ENCODE measurements at places on chromosomes 7 and 10.
A peak's percentile ranks its signal among the peaks of the same experiment; 100 is the strongest.

DNA sequence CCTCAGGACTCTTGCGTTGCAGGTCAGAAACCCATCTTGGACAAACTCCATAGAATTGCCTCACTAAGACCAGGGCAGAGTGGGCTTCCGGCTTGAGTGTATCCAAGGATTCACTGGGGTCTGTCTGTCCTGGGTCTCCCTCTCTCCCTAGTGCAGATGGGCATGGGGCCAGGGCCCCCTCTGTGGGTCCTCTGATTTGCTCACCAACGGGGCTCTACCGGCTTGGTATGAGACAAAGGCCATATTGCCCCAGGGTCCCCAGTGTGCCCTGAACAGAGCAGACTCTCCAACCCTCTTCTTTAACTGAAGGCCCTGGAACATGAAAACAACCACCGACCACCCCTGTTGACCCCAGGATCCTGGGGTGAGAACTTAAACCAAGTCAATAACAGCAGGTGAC, 68.2 kb upstream of the CHST15 start:
- no peak overlapping the region for H3K4me3 ChIP-seq
- DNase-seq: no peak
- no peak overlapping the region for H3K27ac ChIP-seq
- peaks cover 3% of the 10 kb centered on the region for H3K27me3 ChIP-seq
- peaks cover 13% of the 10 kb centered on the region for H3K4me1 ChIP-seq

DNA sequence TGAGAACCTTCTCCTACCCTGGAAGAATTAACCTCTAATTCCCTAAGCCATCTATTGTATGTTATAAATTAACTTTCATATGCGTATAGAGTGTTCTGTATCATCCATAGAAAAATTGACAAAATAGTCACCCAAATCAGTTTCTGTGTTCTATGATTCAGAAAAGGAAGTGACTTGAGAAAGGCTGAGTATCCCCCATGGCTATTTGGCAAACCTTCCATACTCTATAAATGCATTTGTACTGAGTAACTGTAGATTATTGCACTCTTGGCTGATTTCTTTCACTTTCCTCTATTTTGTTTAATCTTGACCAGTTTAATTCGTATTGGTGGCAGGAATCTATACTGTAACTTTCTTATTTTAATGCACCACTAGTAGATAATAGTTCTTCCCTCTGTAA, 182.2 kb downstream of the HTR7 start:
- peaks cover 16% of the 10 kb centered on the region for H3K4me1 ChIP-seq
- no peak overlapping the region for H3K27ac ChIP-seq
- peak; percentile 36 for DNase-seq

DNA sequence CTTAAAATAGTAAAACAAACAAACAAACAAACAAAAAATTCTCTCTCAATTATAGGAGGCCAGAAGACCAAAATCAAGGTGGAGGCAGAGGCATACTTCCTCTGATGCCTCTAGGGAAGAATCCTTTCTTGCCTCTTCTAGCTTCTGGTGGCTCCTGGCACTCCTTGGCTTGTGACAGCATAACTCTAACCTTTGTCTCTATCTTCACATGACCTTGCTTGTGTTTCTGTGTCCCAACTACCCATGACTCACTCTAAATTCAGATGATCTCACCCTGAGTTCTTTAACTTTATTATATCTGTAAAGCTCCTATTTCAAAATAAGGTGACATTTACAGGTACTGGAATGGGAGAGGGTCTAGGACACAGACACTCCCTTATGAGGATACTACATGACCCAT, 88.3 kb upstream of the ANTXRL start:
- no peaks in the 10 kb centered on the region for H3K36me3 ChIP-seq
- no peak overlapping the region for H3K4me3 ChIP-seq
- no peak for DNase-seq
- H3K27me3 ChIP-seq: peaks cover 14% of the 10 kb centered on the region

GRCh38 chr10:115950320-115950719, 322.7 kb downstream of the GFRA1 start:
- no peak overlapping the region for H3K4me3 ChIP-seq
- no peaks in the 10 kb centered on the region for H3K36me3 ChIP-seq
- no peaks in the 10 kb centered on the region for H3K27me3 ChIP-seq
- no peak for DNase-seq
- H3K27ac ChIP-seq: peak overlapping the region; percentile 29
- peaks cover 78% of the 10 kb centered on the region for H3K4me1 ChIP-seq

- H3K36me3 ChIP-seq: peaks cover 41% of the 10 kb centered on the region
- no peak for DNase-seq
- H3K27me3 ChIP-seq: no peaks in the 10 kb centered on the region
- peaks cover 60% of the 10 kb centered on the region for H3K4me1 ChIP-seq
- no peak overlapping the region for H3K27ac ChIP-seq
Measured at GRCh38 chr7:35817181-35817580, 16.3 kb downstream of the SEPTIN7 start.

DNA sequence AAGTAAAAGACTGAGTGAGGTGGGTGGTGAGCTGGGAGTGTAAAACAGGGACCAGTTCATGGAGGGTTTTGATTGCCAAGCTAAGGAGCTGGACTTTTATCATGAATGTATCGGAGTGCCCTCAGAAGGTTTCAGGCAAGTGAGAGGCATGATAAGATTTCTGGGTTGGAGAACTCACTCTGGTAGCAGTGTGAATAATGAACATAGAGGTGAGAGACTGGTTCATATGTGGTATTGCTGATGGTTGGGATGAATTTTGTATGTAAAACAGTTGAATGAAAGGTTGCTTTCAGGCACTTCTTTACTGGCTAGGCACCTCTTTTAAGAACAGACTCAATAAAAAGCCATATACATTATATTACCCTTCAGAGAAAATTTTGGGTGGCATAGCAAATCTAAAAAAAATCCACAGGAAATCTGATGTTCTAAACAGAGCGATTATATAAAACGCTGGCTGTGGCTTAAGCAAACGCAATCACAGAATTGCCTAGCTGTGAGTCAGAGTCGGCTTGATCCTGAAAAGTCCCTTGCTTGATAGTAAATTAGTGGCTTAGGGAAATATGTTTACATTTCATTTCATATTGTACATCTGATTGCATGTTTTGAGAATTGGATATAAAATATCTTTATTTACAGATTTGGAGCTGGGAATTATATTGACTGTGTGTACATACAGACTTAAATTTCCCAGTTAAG, 92.9 kb upstream of the HDAC9 start:
- no peaks in the 10 kb centered on the region for H3K27me3 ChIP-seq
- peaks cover 65% of the 10 kb centered on the region for H3K4me1 ChIP-seq
- no peaks in the 10 kb centered on the region for H3K36me3 ChIP-seq
- DNase-seq: peak; percentile 62
- peak overlapping the region; percentile 86 for H3K27ac ChIP-seq

DNA sequence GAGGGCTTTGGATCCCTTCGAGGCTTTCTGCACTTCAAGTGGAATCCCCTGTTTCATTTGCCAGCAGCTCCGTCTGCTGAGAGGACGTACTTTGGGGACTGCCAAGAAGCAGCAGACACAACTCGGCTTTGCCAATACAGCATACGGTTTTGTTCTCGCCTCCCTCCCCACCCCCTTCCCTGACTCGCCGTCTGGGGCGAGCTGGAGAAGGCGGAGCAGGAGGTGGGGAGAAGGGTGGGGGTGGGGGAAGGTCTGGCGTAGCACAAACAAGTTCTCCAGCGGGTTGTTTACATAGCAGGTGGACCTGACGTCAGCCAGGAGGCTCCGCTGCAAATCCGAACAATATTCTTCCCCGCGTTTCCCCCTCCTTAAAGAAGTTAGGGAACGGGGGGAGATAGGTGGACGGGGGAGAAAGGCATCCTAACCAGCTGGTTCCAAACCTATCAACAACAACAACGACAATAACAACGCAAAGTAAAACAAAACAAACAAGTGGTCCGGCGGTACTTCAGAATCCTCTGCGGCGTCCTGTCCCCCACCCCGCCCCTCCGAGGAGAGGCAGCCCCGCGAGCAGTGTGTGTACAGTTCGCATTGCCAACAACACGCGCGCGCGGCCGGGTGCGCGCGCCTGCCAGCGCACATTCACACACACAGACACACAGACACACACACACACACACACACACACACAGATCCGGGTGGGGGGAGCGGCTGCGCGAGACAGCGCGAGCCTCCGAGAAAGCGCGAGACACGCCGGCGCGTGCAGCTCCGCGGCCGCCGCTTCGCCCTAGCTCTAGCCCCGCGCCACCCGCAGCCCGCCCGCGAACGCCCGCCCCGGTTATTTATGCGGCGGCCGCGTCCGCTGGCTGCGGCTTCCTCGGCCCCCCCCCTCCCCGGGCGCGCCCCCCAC, 167.0 kb upstream of the PPP1R3A start:
- H3K36me3 ChIP-seq: no peaks in the 10 kb centered on the region
- DNase-seq: peak; percentile 25
- H3K4me1 ChIP-seq: peaks cover 28% of the 10 kb centered on the region
- H3K4me3 ChIP-seq: peak overlapping the region; percentile 95
- H3K27ac ChIP-seq: no peak overlapping the region

DNA sequence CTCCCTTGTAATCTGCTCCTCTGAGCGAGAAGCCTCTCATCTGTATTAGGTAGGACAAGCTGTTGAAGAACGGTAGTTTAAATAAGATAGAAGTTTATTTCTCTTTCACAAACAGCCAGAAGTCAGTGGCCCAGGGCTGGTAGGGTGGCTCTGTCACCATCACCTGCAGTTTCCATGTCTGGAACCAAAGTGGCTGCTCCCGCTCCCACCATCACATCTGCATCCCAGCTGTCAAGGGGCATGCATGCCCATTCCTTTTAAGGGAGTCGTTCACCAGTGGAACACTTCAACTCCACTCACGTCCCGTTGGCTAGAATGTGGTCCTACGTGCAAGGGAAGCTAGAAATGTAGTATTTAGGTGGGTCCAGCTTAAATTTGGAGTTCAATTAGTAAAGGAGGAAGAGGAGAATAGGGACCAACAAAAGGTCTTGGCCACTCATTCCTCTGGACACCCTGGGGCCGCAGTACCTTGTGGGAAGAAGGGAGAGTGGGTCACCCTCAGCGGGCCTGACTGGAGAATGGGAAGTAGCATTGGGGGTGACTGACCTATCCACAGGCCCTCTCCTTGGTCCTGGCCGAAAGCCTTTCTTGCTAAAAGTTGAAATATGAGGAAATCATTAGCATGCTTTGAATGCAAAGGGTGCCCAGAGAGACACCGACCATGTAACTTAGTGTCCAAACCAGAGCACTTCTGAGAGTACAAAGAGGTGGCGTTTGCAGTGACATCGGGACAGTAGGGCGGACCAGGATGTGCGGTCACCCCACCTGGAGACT, 48.0 kb downstream of the ELFN1 start:
- no peak overlapping the region for H3K27ac ChIP-seq
- no peak overlapping the region for H3K4me3 ChIP-seq
- peaks cover 8% of the 10 kb centered on the region for H3K4me1 ChIP-seq
- DNase-seq: no peak

GRCh38 chr7:2109936-2110609, 122.7 kb downstream of the MAD1L1 start:
- H3K27me3 ChIP-seq: peaks cover 4% of the 10 kb centered on the region
- H3K4me1 ChIP-seq: peaks cover 63% of the 10 kb centered on the region
- peak overlapping the region; percentile 71 for H3K4me3 ChIP-seq
- DNase-seq: peak; percentile 95

GRCh38 chr7:16891874-16892643, 10.3 kb upstream of the AGR3 start:
- H3K4me1 ChIP-seq: peaks cover 14% of the 10 kb centered on the region
- H3K27ac ChIP-seq: no peak overlapping the region
- H3K4me3 ChIP-seq: no peak overlapping the region
- H3K27me3 ChIP-seq: no peaks in the 10 kb centered on the region

GRCh38 chr7:44194069-44194468, 4.8 kb upstream of the GCK start:
- H3K4me1 ChIP-seq: peaks cover 24% of the 10 kb centered on the region
- no peak overlapping the region for H3K4me3 ChIP-seq
- peaks cover 7% of the 10 kb centered on the region for H3K27me3 ChIP-seq
- DNase-seq: peak; percentile 17
- H3K36me3 ChIP-seq: peaks cover 5% of the 10 kb centered on the region

- peaks cover 3% of the 10 kb centered on the region for H3K4me1 ChIP-seq
- no peaks in the 10 kb centered on the region for H3K36me3 ChIP-seq
- H3K27me3 ChIP-seq: peaks cover 19% of the 10 kb centered on the region
- no peak overlapping the region for H3K27ac ChIP-seq
Measured at GRCh38 chr7:2663121-2663886, 24.7 kb upstream of the AMZ1 start.

DNA sequence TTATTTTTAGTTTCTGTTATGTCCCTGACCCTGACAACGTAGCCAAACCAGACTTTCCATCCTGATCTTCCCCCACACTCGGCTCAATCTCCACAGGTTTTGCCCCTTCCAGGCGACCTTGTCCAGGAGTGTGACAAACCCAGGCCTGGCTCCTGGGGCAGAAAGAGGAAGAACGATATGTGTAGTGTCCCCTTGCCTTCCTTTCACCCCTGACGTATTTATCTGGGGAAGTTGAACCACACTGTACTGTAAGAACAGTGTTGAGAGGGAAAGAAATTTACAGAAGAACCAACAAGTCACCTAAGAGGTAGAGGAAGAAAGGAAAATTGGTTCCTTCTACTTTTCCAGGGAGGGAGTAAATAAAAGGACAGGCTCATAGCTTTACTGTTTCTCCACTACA, 158.0 kb downstream of the VTI1A start:
- no peaks in the 10 kb centered on the region for H3K4me1 ChIP-seq
- DNase-seq: no peak
- H3K4me3 ChIP-seq: no peak overlapping the region
- no peaks in the 10 kb centered on the region for H3K27me3 ChIP-seq

DNA sequence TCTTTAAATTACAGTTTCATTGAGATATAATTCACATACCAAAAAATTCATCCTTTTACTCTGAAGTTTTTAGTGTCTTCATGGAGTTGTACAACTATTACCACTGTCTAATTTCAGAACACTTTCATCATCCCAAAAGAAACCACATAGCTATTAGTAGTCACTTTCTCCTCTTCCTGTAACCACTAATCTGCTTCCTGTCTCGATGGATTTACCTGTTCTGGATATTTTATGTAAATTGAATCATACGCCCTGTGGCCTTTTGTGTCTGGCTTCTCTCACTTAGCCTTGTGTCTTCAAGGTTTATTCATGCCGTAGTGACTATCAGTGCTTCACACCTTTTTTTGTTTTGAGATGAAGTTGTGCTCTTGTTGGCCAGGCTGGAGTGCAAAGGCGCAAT, 135.5 kb downstream of the DOCK1 start:
- H3K4me1 ChIP-seq: peaks cover 26% of the 10 kb centered on the region
- H3K27ac ChIP-seq: peak overlapping the region; percentile 50
- no peaks in the 10 kb centered on the region for H3K27me3 ChIP-seq
- H3K4me3 ChIP-seq: no peak overlapping the region
